ENCODE measurements at places on chromosomes 2 and 18.

DNA sequence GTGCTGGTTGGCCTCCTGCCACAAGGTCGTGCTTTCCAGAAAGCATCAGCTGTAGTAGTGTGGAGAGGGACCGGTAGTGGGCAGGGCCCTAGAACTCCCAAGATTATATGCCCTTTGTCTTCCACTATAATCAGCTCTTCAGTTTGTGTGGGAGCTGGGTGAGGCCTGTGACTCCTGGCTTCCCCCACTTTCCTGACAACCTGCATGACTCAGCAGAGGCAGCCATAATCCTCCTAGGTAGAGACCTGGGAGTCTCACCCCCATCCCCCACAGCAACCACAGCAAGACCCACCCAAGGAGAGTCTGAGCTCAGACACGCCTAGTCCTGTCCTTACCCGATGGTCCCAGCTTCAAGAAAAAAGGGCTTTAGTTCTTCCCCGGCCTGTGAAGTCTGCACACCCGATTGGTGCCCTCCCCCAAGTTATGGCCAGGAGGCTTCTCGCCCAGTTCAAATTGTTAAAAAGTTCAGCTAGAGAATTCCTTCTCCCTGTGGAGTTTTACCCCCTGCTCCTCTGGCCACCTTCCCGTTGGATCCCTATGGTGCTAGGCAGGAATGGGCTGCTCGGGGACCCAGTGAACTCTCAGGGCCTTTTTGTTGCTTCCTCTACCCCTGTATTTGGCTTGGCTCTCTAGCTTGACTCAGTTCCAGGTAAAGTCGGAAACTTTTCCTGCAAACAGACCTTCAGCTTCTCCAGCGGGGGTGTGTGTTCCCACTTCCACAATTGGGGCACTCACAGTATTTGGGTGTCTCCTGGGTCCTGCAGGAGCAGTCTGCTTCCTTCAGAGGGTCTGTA, 57.8 kb upstream of the FAM237A start:
- no peak overlapping the region for H3K27ac ChIP-seq
- no peak for DNase-seq
- no peaks in the 10 kb centered on the region for H3K4me1 ChIP-seq
- peaks cover 3% of the 10 kb centered on the region for H3K27me3 ChIP-seq

DNA sequence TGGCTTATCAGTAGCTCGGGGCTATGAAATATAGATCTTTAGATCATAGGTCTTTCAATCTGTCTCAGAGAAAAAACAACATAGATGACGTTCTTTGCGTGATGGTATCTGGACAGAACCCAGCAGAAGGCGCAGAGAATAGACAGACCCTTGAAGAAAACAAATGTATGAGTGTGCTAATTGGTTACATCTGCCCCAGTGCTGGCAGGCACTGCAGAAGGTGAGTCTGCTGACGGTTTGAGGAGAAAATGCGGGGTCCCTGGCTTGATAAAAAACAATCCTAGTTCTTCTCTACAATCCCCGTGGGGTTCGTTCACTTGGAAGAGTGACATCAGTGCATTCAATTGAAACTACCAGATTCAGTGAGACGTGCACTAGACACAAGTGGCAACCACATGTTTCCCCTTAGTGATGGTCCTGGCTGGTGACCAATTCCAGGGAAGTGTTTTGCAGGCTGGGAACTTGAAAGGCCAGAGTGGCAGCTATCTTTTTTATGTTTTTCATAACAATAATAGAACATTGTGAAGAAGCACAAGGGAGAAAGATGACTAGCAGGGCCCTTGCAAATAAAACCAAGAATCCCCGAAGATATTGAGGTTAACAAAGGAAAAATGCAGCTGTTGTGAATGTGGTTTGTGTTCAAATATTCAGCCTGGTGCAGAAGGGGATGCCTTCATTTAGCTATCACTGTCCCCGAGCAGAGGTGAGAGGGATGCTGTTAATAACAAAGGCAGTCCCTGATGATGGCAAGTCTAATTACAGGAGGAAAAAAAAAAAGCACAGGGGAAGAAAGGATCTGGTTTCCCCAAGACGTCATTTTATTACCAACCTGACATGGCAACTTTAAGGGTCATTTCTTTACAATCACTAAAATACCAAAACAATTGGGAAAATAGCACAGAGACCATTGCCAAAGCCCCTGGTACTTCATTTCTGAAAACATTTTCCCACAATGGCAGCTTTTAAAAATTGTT, 337.6 kb upstream of the FIGN start:
- no peaks in the 10 kb centered on the region for H3K27me3 ChIP-seq
- DNase-seq: no peak
- H3K4me3 ChIP-seq: no peak overlapping the region
- no peaks in the 10 kb centered on the region for H3K4me1 ChIP-seq
- H3K27ac ChIP-seq: no peak overlapping the region

DNA sequence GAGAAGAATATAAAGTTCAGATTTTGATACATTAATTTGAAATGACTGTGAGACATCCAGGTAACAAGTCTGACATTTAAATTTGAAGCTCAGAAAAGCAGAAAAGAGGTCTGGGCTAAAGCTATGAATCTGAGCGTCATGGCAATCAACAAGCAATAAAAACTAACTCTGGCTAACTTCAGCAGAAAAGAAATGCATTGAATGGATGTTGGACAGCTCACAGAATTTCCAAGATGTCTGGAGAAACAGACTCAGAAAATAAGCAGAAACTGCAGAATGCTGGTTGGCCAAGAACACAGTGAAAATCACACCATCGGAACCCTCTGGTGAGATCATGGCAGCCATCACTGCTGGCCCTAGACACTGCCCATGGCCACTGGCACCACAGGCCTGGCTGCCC, 366.6 kb downstream of the METTL4 start:
- H3K4me3 ChIP-seq: no peak overlapping the region
- DNase-seq: no peak
- H3K4me1 ChIP-seq: no peaks in the 10 kb centered on the region
- H3K27me3 ChIP-seq: peaks cover 2% of the 10 kb centered on the region
- H3K27ac ChIP-seq: no peak overlapping the region

DNA sequence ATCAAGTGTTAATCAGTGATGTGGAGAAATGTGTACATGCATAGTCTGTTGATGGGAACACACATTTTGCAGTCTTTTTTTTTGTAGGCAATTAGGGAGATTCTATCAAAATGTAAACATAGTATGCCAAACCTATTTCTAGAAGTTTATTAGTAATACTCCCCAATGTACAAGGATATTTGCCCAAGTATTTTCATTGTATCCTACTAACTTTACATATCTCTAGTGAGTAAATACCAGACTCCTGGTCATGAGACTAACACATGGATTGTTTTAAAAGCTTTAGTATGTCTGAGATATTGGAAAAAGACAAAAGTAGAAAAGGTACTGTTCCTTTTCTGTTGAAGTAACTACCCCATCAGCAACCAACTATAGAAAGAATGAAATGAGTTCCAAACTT, 513.0 kb downstream of the PTPRM start:
- no peak overlapping the region for H3K4me3 ChIP-seq
- no peak for DNase-seq
- no peaks in the 10 kb centered on the region for H3K4me1 ChIP-seq
- no peak overlapping the region for H3K27ac ChIP-seq
- H3K36me3 ChIP-seq: no peaks in the 10 kb centered on the region

DNA sequence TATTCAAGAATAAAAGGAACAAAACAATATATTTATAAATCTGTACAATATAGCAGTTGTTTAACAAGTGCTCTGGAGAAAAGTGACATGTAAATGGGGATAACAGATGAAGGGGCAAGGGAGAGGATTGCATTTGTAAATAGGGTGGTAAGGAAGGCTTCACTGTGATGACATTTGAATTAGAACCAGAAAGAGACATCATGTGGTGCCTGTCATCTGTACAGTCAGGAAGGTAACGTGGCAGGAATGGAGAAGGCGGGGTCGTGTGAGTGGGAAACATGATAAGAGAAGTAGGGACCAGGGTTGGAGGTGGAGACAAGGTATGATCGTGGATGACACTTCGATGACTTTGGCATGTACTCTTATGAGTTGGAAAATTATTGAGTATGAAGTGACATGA, 1393.6 kb upstream of the NXPH2 start:
- H3K27me3 ChIP-seq: no peaks in the 10 kb centered on the region
- H3K4me3 ChIP-seq: no peak overlapping the region
- no peaks in the 10 kb centered on the region for H3K4me1 ChIP-seq
- no peak for DNase-seq
- H3K27ac ChIP-seq: no peak overlapping the region

DNA sequence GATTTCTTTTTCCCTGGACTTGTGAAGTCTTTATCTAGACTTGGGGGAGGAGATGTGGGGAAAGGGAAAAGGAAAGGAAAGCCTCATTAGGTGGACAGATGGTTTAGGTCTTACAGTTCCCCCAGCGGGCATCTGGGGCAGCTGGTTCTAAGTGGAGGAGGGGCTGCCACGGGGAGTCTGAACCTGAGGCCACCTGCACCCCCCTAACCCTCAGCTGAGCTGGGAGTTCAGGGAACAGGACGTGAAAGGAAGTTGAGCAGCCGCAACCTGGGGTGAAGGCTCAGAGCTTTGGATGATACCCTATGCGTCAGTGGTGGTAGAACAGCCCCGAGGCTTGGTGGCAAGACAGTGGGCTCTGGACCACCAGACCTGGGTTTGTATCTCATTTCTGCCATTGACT, 26.8 kb downstream of the ITM2C start:
- no peaks in the 10 kb centered on the region for H3K36me3 ChIP-seq
- peaks cover 17% of the 10 kb centered on the region for H3K27me3 ChIP-seq
- H3K27ac ChIP-seq: no peak overlapping the region
- H3K4me1 ChIP-seq: peaks cover 13% of the 10 kb centered on the region
- H3K4me3 ChIP-seq: no peak overlapping the region
- no peak for DNase-seq

DNA sequence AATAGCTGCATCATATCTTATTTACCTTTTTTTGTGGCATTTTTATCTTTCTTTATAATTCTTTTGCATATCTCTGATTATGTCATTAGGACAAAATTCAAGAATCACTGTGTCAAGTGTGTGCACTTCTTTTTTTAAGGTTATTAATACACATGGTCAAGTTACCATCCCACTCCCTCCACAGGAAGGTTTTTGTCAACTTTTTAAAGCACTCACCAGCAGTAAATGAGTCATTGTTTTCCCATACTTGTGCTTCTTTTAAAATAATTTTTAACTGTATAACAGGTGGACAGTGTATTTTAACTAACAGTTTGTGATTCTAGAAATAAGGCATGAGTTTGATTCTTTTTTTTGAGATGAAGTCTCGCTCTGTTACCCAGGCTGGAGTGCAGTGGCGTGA, 45.7 kb upstream of the FAM171B start:
- H3K27me3 ChIP-seq: no peaks in the 10 kb centered on the region
- no peaks in the 10 kb centered on the region for H3K4me1 ChIP-seq
- H3K36me3 ChIP-seq: peaks cover 3% of the 10 kb centered on the region
- no peak overlapping the region for H3K27ac ChIP-seq

DNA sequence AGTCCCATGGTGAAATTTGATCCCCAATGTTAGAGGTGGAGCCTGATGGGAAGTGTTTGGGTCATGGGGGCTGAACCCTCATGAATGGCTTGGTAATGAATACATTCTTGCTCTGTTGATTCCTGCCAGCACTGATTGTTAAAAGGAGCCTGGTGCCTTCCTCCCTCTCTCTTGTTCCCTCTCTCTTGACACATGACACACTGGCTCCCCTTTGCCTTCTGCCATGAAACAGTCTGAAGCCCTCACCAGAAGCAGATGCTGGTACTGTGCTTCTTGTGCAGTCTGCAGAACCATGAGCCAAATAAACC, 30.6 kb upstream of the EPC2 start:
- H3K36me3 ChIP-seq: no peaks in the 10 kb centered on the region
- peak overlapping the region; percentile 0 for H3K27ac ChIP-seq
- DNase-seq: no peak
- H3K4me3 ChIP-seq: no peak overlapping the region
- H3K27me3 ChIP-seq: no peaks in the 10 kb centered on the region
- peaks cover 11% of the 10 kb centered on the region for H3K4me1 ChIP-seq

DNA sequence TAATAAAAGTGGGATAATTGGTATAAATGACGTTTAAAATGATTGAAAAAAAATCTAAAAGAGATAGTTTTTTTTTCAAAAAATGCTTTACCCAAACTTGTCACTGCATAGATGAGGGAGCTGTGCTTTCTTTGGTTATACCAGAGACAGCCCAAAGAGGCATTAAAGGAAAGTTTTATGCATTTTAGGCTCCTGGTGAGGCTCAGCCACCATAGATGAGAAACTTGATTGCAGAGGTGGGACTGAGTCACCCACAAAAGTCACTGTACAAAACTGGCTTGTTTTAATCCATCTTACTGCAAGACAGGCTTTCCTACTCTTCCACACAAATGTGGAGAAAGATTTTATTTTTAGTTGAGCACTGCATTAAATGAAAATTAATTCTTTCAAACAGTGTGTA, 2.4 kb downstream of the SMYD1 start:
- DNase-seq: no peak
- H3K27me3 ChIP-seq: peaks cover 2% of the 10 kb centered on the region
- H3K4me3 ChIP-seq: no peak overlapping the region
- H3K4me1 ChIP-seq: no peaks in the 10 kb centered on the region
- H3K27ac ChIP-seq: no peak overlapping the region
- no peaks in the 10 kb centered on the region for H3K36me3 ChIP-seq

All from activated naive CD4-positive, alpha-beta T cell treated with anti-CD3 and anti-CD28 coated beads for 36 hours (primary cell).